ENCODE measurements at places on chromosomes 6 and 20.

DNA sequence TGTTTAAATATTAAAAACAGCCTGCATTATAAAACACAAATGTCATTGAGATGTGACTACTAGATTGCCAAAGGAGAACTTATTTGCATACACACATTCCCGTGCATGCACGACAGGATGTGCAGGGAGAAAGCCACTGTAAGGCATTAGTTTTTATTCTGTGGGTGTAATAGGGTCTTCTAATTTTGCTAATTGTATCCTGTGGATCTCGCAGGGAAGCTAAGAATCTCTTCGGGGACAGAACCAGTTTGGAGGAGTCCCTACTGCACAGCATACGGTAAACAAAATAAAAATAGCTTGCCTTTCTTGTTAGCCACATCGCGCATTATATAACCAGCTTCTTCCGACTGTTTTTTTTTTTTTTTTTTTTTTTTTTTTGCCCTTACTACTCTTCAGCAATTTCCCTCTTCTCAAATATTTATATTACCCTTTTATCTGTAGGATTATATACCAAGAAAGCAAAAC, 2.0 kb downstream of the ATXN1 start:
- DNase-seq, result no peak

- no peak for DNase-seq
Observed at GRCh38 chr20:46071573-46071972, 18.2 kb downstream of the NCOA5 start.

- no peak for DNase-seq
Observed at GRCh38 chr6:12769556-12770256, 53.1 kb downstream of the PHACTR1 start.

DNA sequence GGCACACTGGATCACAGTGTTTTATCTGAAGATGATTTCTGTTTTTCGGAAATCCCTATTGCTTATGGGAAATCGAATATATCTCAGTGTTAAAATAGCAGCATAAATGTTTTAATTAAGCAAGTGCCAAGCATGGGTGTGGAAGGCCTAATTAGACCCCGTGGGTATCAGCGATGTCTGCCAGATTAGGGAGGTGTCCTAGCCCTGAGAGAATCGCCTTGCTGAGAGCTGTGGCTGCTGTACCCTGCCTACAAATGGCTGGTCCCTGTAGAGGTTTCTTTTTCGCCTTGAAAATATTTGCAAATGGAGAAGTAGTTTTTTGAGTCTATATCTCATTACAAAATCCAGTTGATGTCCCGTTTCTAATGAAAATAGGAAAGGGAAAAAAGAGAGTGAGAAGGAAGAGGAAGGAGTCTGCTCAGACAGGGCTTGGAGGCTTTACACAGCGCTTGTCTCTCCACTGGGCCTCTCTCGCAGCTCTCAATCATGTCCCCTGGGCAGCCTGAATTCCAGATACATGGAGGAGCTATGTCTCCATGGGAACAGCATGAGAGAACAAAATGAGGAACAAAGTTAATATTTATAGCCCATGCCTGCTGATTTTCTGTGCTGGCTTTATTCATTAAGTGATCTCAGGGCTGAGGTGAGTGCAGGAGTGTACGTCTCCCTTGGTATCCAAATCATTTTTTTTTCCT, 35.2 kb upstream of the BCLAF1 start:
- DNase-seq, result no peak

DNA sequence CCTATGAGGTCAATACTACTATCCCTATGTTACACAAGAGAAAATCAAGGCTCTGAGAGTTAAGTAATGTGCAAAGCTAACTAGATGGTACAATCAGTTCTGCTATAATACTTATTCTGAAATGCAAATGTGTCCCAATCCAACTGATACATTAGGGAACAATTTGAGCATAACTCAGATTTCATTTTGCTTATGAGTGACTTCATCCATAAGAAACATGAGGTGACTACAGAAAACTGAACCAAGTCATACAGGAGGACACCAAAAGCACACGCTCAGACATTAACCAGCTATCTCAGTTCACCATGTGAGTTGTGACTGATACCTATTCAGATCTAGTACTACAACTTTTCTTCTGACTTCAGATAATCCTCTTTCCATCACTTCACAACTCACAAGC, 179.9 kb upstream of the RUNX2 start:
- DNase-seq, result no peak

DNA sequence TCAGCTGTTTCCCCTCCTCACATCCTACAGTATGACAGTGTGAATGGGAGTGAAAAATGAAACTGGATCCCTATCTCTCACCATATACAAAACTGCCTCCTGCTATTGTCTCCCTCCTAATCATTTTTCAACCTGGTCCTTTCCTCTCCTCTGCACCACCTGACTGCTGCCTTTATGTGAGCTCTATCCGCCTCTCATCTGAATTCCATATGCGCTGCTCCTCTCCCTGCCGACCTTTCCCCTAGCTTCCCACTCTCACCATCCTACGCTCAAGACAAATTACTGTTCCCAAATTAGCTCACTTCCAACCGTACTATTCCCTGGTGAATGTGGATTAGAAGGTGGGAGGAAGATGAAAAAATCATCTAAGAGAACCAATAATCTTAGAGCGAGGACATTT, 148.4 kb upstream of the FBXL4 start:
- DNase-seq, result no peak

GRCh38 chr6:14092838-14093789, 24.5 kb upstream of the CD83 start:
- no peak for DNase-seq

- no peak for DNase-seq
Observed at GRCh38 chr6:95423331-95423730, 154.0 kb upstream of the MANEA start.

DNA sequence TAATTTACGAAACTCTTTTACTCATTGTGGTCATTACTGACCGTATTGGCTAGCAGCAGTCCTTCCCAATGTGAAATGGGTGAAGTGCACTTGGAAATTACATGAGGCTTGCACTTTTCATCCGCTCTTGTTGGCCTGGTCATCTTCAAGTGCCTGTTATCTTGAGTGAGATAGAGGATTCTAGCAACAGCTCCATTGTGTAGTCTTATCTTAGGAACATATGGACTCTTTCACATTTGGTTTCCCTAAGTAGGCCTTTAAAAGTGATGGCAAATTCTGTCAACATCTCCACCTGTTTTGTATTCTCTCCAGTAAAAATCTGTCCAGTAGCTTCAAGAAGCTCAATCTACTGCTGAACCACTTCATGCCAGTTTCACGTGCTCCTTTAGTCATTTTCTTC, 114.8 kb upstream of the MARCKS start:
- no peak for DNase-seq

GRCh38 chr6:24251339-24251738, 106.5 kb downstream of the DCDC2 start:
- DNase-seq, result no peak

DNA sequence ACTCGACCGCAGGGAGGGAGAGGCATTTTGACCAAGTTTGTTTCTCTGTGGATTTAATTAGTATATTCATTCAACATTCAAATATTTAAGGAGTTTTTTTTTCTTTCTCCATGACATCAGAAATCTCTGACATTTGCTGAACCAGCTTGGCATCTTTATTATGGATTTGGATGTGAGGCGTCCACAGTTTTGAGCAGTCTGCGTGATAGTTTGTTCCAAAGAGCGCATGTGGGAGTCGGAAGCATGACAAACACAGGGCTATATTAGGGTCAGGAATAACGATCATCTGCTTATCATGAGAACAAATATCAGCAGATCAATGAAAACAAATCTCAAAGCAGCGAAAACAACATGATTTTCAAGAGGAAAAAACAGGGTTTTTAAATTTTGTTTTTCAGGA, 373.2 kb downstream of the CDH4 start:
- no peak for DNase-seq

All from stimulated activated naive CD8-positive, alpha-beta T cell treated with anti-CD3 and anti-CD28 coated beads, Interleukin-15, Interleukin-2, amounts not matched to agents 100 U/mL and 50 U/mL, for 24 hours (primary cell).